Activated T-helper 1 cell treated with anti-CD3 and anti-CD28 coated beads, Interleukin-2, amount 50 U/mL, for 16 hours (primary cell): ENCODE measurements at places on chromosomes 5 and 9.

DNA sequence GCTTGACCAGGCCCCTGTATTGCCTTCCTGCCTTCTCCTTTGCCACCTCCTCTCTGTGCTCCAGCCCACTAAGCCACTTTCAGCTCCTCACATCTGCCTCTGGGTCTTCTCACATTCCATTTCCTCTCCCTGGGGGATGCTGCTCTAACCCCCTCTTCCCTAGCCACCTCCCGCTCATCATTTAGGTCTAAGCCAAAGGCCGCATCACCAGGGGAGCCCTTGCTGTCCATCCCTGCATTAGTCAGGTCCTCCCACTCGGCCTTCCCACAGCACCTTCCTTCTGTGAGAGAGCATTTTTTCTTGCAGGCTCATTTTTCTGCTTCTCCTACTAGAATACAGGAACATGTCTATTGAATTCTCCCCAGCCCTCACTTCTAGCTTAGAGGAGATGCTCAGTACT is 72.6 kb upstream of the GALNT10 start:
- no peak for DNase-seq

GRCh38 chr5:81249240-81249639 is 16.1 kb downstream of the CKMT2 start:
- DNase-seq = no peak

- DNase-seq = no peak
Measured at GRCh38 chr5:66602621-66603020, 6.4 kb downstream of the MAST4 start.

DNA sequence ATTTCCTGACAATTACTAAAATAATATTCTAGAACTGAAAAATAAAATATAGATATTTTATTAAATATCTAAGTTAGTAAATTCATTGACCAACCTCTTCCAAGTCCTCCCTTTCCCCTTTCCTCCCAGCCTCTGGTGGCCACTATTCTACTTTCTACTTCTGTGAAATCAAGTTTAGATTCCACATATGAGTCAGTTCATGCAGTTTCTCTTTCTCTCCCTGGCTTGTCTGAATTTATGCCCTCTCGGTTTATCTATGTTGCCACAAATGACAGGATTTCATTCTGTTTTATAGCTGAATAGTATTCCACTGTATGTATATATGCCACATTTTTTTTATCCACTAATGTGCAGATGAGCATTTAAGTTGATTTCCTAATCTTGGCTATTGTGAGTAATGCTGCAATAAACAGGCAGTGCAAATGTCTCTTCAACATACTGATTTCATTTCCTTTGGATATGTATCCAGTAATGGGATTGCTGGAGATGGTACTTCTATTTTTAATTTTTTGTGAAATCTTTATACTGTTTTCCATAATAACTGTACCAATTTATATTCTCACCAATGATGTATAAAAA is 52.3 kb downstream of the WDR36 start:
- DNase-seq = no peak

DNA sequence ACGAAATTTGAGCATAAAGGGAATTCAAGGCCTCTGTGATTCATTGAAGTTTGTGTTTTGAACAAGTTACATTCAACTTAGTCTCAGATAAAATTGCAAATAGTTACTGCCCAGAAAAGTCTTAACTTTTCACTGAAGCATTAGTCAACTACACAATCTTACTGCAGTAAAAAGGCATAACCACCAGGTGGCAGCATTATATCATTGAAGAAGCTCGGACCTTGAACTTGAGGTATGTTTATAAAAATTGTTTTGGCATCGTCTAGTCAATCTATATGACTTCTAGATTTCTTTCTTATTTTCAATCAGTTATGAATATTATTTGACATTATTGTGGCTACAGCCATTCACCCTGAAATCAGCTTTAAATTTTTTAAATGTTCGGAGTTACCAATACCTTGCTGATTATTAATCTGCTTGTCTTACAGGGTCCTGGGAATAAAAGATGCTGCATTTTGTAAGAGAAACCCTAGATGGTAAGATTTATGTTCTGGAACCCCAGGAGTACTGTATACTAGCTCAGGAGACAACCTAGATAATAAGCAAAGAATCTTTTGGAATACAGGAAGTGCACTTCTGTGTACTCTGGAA is 83.9 kb upstream of the GRAMD2B start:
- DNase-seq = peak; percentile 9

DNA sequence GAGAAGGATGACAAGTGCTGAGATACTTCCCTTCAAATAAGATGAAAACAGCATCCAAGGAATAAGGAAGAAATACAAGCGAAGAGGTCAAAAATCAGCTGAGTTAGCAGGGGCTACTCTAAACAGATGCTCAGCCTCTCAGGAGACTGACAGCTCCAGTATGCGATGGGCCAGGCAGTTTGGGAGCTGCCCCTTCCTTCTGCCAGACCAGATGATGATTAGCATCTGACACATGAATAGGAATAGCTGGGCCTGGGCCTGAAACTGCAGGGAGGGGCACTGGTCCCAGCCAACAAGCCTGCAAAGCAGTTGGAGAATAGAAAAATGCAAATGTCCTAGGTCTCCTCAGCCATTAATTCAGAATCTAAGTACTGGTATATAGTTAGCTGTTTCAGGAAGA is 13.1 kb upstream of the MAP3K1 start:
- no peak for DNase-seq

DNA sequence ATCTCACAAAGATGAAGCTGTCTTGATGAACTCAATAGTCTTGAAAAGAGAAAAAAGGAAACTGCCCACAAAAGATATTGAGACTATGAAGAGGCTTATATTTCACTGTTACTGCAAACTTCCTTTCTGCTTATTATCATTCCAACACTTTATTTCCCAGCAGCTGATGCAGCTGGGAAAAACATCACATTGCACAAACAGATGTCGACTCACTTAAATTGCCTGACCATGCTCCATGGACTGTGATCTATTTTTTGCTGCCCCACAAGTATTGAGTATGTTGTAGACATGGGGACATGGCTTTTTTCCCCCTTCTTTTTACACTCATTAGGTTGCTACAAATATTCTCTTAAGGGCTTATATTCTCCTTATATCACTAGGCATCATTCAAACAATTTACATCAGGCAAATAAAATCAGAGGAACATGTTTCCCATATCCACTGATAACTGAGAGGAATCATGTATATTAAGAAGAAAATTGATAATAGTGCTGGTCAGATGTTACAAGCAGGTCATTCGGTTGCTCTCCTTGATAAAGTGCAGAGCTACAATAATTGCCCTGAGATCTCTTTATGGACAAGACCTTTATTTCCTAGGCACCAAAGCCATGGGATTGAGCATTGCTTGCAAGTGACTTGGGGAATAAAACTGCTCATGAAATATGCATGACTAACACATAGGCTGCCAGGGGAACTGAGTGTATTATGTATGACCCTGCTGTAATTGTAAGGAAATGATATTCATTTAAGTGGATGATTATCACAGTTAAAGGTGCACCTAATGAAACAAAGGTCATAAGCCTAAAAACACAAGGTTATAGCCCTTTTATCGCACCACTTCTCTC is 509.9 kb downstream of the ZNF608 start:
- no peak for DNase-seq

- DNase-seq = no peak
Measured at GRCh38 chr5:91179018-91179417, 204.1 kb downstream of the ARRDC3 start.

GRCh38 chr5:127609011-127609410 is 39.9 kb upstream of the CTXN3 start:
- no peak for DNase-seq

- DNase-seq = no peak
Measured at GRCh38 chr9:468766-469426, 254.2 kb downstream of the DOCK8 start.

GRCh38 chr5:135920199-135920598 is 24.6 kb upstream of the IL9 start:
- DNase-seq = no peak

GRCh38 chr5:165138236-165138635 is 1632.8 kb downstream of the MAT2B start:
- no peak for DNase-seq

GRCh38 chr5:141077826-141078225 is 16.6 kb upstream of the PCDHB2 start:
- no peak for DNase-seq

- peak; percentile 19 for DNase-seq
Measured at GRCh38 chr9:124040935-124041816, 29.6 kb downstream of the LHX2 start.

DNA sequence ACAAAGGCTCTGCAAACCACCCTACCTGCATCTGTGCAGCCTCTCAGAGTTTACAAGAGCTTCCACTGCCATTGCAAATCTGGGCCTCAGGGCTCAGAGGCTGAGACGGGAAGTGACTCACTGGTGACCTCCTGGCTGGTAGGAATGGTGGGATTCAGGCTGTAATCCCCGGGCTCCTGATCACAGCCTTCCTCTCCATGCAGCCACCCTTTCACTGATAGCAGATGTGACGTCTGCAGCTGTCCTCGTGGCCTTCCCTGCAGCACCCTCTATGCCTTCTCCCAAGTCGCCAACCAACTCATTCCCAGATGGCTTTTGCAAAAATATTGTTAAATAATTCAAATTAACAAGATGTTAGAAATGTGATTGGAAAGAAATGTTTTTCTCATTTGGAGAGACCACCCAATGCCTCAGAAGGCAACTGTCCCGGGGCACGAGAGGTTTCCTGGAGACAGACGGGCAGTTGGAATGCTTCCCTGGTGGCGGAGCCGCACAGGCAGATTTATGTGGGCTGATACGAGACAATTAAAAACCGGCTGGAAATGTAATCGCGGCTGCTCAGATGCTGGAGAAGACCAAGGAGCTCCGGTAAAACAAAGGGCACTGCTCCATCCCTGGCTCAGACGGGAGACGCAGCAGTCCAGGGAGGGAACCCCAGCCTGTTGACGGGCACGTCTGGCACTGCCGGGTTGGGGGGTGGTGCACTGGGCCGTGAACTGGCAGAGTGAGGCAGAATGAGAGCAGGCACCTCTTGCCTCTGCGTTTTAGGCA is 34.4 kb upstream of the SLC25A51 start:
- no peak for DNase-seq

DNA sequence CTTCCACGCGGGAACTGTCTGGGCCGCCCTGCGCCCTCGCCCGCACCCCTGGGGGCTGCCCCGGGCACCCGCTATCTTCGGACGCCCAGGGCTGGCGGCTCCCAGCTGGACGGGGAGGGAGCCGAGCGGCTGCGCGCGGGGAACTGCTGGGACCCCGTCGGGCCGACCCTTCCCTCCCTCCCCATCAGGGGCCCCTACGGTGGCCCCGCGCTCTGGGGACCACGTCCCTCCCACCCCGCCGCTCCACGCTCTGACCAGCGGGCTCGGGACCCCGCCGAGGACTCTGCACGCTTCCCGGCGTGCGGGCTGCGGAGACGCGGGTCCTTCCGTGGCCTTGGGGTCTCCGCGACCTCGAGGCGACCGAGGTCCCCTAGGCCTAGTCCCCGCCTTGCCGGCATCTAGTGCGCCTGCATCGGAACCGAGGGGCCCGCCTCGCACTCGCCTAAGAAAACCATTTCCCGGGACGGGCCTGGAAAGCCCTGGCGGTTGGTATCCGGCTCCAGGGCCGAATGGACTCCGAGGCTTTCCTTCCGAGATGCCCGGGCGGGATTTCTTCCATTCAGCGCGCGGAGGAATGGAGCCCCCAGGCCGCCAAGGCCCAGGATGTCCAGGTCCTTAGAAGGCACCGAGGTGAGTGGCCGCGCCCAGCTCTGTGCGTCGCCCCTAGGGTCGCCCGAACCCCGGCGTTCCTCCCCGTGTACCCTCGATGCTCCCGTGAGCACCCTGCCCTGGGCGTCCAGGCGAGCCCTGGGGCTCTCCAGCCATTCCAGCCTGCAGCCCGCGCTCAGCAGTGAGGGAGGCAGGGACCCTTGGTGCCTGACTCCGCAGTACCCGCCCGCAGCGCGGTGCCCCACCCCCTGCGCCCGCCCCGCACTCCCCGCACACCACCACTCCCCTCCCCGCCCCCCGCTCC is 705 bp upstream of the SLC6A3 start:
- DNase-seq = no peak

- DNase-seq = no peak
Measured at GRCh38 chr5:74030821-74031220, 404.8 kb downstream of the ARHGEF28 start.

DNA sequence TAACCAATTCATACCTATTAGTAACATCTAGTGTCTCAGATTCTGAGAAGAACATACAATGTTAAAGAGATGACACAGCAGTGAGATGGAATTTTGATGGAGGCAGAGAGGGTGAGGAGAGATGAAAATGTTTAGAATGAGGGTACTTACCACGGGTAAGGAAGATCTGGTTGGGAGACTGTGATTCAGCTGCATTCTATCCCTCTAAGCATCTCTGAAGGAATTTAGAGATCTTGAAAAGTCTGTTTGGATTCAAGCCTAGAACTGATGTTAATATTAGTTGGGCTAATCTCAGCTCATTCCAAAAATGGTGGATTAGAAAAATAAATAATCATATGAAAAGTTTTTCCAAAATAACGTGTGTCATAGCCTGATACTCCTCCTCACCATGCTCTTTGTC is 191.5 kb upstream of the CLINT1 start:
- no peak for DNase-seq
